Activated CD4-positive, alpha-beta T cell treated with anti-CD3 and anti-CD28 coated beads, Interleukin-2, amount 50 U/mL, for 1 hour (primary cell): ENCODE measurements at places on chromosomes 16 and 17.

- no peak for DNase-seq
Measured at GRCh38 chr17:16491131-16491702, 776 bp downstream of the LRRC75A start.

GRCh38 chr16:81241706-81242105 is 3.2 kb downstream of the BCO1 start:
- no peak for DNase-seq

GRCh38 chr16:5870886-5871691 is 773.5 kb upstream of the EEF2KMT start:
- DNase-seq, result no peak

- DNase-seq, result no peak
Measured at GRCh38 chr17:18093616-18094408, 6.1 kb downstream of the DRG2 start.

DNA sequence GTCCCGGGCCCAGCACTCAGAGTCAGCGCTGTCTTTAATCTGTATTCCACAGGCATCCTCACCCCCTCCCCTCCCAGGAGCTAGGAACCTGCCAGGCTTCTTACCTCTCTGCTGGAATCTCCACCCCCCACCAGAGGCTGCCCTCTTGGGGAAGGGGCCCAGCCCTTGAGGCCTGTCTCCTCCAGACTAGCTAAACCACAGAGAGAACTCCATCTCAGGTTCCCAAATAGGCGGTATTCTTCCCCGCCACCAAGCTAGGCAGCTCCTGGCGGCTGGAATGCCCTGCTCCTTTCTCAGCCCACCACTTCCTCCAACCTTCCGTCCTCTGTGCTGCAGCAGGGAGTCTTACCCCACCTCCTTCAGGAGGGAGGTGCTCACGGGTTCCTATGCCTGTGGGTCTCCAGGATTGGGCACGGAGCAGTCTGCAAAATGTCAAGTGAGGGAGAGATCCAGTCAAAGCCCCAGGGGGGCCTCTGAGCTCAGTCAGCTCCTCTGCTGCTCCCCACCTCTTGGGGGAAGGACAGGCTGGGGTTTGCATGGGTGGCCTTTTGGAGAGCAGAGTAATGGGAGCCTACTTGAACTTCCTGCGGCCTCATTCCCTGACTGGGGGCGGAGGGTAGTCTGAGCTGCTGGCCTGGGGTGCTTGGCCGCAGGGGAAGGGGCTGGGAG is 55.7 kb downstream of the SREBF1 start:
- no peak for DNase-seq

DNA sequence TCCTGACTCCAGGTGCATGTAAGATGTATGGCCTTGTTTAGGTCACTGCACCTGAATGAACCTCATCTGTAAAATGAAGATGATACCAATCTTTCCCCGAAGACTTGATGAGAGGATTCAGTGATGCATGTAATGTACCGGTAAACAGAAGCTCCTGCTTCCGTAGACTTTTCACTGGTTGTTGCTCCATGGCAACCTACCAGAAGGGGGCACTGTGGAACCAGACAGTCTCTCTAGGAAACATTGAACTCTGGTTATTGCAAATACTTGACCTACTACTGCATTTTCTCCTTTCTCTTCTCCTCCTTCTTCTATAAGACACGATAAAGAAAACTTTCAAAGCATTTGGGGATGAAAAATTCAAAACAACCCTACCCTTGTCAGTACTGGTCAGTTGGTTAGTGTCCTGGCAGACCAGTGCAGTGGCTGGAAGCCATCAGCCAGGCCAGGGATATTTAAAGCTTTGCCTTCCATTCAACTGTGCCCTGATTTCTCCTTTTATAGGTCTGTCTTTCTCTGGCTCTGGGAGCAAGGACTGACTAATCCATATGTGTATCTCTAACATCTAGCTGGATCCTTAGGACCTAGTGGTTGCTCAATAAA is 667.4 kb upstream of the SALL1 start:
- no peak for DNase-seq

DNA sequence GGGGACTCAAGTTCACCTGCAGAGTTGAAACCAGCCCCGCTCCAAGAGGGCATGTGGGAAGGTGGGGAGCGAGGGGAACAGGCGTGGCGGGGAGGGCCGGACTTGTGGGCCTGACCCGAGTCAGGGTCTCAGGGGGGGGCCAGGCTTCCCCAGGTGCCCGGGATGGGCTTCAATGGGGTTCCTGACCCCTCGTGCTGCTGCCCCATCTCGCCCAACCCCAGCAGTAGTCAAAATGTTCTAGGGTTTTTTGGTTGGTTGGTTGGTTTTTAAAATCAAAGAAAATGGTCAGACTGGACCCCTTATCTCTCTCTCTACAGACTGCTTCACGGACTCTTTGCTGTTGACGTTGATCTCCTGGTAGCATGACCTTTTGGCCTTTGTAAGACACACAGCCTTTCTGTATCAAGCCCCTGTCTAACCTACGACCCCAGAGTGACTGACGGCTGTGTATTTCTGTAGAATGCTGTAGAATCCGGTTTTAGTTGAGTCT is 69.5 kb downstream of the AMFR start:
- no peak for DNase-seq

DNA sequence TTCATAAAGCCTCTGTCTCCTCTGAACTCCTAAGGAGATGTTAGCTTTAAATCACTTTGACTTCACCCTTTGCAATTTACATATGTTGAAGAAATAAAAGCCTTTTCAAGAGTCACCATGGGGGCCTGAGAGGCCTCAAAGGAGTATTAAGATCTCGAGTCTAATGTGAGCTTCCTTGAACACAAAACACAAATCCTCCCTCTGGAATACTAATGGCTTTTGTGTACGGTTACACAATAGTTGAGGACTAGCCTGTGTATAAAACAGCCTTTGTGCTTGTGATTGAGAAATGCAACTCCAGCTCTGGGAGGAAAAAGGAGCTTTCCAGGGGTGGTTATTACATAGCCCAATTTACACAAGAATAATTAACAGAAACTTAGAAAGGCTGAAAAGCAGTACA is 1140.2 kb downstream of the CDH11 start:
- DNase-seq, result no peak

DNA sequence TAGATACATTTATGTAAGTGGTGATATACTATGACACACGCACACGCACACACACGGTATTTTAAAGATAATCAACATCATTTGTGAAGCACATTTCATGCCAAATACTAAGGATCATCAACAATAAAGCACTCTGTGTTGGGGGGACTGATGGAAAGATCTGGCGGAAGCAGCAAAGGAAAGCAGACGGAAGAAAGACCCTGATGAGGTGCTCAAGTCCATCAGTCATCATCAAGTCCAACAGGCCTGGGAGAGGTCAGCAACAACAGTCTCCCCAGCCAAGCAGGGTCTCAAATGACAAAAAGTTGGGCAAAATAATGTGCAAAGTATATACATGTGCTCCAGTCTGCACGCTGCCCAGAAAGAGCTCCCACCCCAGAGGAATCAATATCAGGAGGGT is 55.5 kb downstream of the HIC1 start:
- no peak for DNase-seq

GRCh38 chr16:12573730-12574383 is 229.8 kb downstream of the CPPED1 start:
- peak; percentile 43 for DNase-seq
